CD8-positive, alpha-beta memory T cell (primary cell): ENCODE measurements at places on chromosomes 2 and 18. TPM values are rescaled to one million over a fixed set of nuclear protein-coding genes. Genes with fewer than 3 reads are reported as not detected.

GRCh38 chr2:47016172-47016913 lies 100.7 kb upstream of the MCFD2 start:
- no peak overlapping the region for H3K4me3 ChIP-seq
- peaks cover 27% of the 10 kb centered on the region for H3K36me3 ChIP-seq
- no peak overlapping the region for H3K27ac ChIP-seq
- no peak for DNase-seq
- H3K4me1 ChIP-seq, result no peaks in the 10 kb centered on the region

GRCh38 chr2:232937278-232937906 lies 67.3 kb downstream of the SNORC start:
- no peak overlapping the region for H3K27ac ChIP-seq
- no peaks in the 10 kb centered on the region for H3K4me1 ChIP-seq
- no peak overlapping the region for H3K4me3 ChIP-seq
- H3K27me3 ChIP-seq, result no peaks in the 10 kb centered on the region

GRCh38 chr18:74623047-74623816 lies 25.6 kb downstream of the ZNF407 start:
- DNase-seq, result peak; percentile 4
- H3K4me3 ChIP-seq, result no peak overlapping the region
- H3K27ac ChIP-seq, result no peak overlapping the region
- no peaks in the 10 kb centered on the region for H3K4me1 ChIP-seq
- H3K36me3 ChIP-seq, result no peaks in the 10 kb centered on the region

GRCh38 chr18:48739266-48740067 lies 200.6 kb downstream of the CTIF start:
- H3K27ac ChIP-seq, result no peak overlapping the region
- no peak overlapping the region for H3K4me3 ChIP-seq
- no peak for DNase-seq
- H3K36me3 ChIP-seq, result no peaks in the 10 kb centered on the region

GRCh38 chr18:60775978-60776377 lies 403.4 kb upstream of the MC4R start:
- no peaks in the 10 kb centered on the region for H3K4me1 ChIP-seq

DNA sequence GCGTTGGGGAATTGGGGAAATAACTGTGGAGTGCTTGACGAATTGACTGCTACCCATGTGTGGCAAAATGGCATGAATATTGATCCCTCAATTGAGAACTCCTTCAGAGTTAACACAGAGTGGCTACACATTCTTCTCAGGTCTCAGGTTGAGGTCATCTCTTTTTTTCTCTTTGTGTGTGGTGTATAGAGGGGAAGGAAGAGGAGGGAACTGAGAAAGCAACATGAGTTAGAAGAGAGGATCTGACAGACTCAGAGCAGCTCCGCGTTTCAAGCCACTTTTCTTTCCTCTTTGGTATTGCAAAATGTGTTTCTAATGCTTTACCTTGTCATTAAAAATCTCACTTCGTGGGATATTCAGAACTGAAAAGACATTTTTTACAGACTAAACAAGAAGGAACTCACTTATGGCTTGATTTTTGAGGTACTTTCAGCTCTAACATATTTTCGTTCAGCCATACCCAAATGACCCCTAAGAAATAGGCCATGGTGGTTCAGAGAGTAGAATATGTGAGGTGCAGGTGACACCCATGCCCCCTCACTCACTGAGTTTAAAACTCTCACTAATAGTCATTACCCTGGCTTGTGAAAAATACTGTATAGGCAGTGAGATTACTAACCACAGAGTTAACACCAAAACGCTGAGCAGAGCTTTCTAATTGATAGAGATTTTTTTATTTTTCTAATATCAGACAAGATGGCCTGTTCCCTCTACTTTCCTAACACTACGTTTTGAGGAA lies 22.5 kb downstream of the STAT4 start:
- H3K36me3 ChIP-seq, result no peaks in the 10 kb centered on the region
- no peak for DNase-seq
- no peaks in the 10 kb centered on the region for H3K27me3 ChIP-seq
- H3K4me1 ChIP-seq, result peaks cover 42% of the 10 kb centered on the region
- H3K4me3 ChIP-seq, result peak overlapping the region; percentile 17

- DNase-seq, result no peak
- no peaks in the 10 kb centered on the region for H3K4me1 ChIP-seq
- no peak overlapping the region for H3K4me3 ChIP-seq
- no peaks in the 10 kb centered on the region for H3K27me3 ChIP-seq
Observed at GRCh38 chr2:163467251-163467630, 268.6 kb downstream of the FIGN start.

DNA sequence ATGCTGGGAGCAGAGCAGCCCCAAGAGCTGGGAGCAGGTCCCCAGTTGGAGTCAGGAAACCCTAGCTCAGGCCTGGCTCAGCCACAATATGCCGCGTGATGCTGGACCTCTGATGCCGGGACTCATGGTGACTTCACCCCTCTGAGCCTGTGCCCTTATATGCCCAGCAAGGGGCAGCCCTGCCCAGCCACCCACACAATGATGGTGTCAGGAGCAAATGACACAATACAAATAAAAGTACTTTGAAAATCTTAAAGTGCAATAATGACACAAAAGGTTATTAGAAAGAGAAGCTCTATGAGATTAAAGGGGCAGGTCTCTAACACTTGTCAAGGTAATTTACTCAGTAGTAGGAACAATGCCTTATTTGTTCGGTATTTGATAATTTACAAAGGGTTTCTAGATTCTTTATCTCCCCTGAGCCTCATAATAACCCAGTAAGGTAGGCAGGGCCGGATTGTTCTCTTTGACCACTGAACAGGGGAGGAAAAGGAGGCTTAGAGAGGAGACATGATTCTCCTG lies 18.3 kb upstream of the KIF3C start:
- H3K27ac ChIP-seq, result no peak overlapping the region
- no peaks in the 10 kb centered on the region for H3K27me3 ChIP-seq
- no peak overlapping the region for H3K4me3 ChIP-seq
- H3K36me3 ChIP-seq, result no peaks in the 10 kb centered on the region

DNA sequence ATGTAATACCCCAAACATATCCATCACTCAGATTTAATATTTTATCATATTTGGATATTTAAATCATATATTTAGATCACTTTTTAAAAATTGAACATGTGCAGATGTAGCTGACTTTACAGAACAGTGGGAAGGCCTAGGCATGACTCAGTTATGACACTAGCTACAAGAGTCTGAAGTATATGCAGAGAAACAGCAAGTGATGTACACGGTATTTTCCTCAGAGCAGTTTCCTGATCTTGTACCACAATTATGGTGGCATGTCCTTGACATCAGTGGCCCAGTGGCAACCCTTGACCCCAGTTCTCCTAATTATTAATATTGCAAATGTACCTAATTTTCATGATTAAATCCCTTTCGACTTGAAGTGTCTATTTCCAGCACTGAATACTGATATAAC lies 28.2 kb downstream of the CDKL4 start:
- peaks cover 35% of the 10 kb centered on the region for H3K4me1 ChIP-seq
- DNase-seq, result no peak
- no peak overlapping the region for H3K27ac ChIP-seq
- no peaks in the 10 kb centered on the region for H3K36me3 ChIP-seq

DNA sequence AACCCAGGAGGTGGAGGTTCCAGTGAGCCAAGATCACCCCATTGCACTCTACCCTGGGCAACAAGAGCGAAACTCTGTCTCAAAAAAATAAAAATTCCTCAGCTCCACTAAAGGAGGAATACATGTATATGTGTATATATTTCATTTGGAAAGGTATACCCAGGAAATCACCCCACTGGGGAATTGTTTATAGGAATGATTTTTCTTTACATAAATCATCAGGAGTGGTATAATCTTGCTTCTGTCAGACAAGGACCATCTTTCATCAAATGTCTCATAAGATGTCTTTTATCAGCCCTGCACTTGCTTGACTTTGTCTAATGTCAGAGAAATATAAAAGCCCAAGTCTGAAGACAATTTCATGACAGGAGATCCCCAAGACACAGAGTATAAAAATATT lies 709.1 kb downstream of the LRRTM4 start:
- H3K27ac ChIP-seq, result no peak overlapping the region
- no peaks in the 10 kb centered on the region for H3K36me3 ChIP-seq
- no peak overlapping the region for H3K4me3 ChIP-seq
- H3K4me1 ChIP-seq, result no peaks in the 10 kb centered on the region

DNA sequence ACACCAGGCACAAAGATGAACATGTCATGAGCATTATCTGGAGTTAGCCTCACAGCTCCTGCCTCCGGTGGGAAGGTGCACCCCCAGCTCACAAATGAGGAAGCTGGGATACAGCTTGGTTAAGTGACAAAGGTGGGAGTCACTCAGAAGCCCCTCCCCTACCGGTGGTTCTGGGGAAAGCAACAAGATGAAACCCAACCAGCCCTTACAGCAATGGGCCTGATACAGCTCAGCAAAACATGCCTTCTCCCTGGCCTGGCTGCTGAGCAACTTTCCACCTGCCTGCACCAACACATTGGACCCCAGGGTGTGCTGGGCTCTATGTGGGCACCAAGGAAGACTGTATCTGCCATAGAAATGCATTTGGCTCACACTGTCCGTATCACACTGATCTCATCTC lies 113.2 kb downstream of the GYPC start:
- H3K4me1 ChIP-seq, result peaks cover 10% of the 10 kb centered on the region
- H3K27me3 ChIP-seq, result no peaks in the 10 kb centered on the region
- no peak overlapping the region for H3K27ac ChIP-seq

DNA sequence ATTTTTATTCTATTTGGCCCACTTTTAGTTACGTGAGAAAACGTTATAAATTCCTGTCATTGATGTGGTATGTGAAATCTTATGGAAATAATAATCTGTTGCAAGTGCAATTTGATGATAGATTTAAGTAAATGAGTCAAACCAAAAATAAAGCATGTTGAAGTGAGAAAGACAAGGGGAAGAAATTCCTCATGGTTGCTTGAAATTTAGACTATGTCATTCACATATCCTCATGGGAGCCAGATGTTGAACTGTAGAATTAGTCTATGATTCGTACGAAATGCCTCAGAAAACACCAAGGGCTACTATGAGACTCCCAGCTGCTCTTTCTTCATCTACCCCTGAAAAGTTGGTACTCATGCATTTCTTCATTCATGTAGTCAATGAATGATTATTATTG lies 55.7 kb downstream of the KLHL14 start:
- no peaks in the 10 kb centered on the region for H3K27me3 ChIP-seq
- H3K27ac ChIP-seq, result no peak overlapping the region
- H3K4me3 ChIP-seq, result no peak overlapping the region
- no peaks in the 10 kb centered on the region for H3K4me1 ChIP-seq
- no peaks in the 10 kb centered on the region for H3K36me3 ChIP-seq

- no peak for DNase-seq
- H3K4me3 ChIP-seq, result no peak overlapping the region
- no peaks in the 10 kb centered on the region for H3K4me1 ChIP-seq
- no peak overlapping the region for H3K27ac ChIP-seq
- H3K36me3 ChIP-seq, result no peaks in the 10 kb centered on the region
- no peaks in the 10 kb centered on the region for H3K27me3 ChIP-seq
Observed at GRCh38 chr2:212421556-212422334, 116.9 kb downstream of the ERBB4 start.

DNA sequence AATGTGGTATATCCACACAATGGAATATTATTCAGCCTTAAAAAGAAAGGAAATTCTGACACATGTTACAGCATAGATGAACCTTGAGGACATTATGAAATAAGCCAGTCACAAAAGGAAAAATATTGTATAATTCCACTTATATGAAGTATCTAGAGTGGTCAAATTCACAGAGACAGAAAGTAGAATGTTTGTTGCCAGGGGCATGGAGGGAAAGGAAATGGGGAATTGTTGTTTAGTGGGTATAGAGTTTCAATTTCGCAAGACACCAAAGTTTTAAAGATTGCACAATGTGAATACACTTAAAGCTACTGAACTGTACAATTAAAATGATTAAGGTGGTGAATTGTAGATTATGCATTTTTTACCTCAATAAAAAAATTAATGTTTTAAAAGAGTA lies 92.9 kb downstream of the TXNL1 start:
- no peaks in the 10 kb centered on the region for H3K4me1 ChIP-seq
- H3K4me3 ChIP-seq, result no peak overlapping the region
- no peaks in the 10 kb centered on the region for H3K36me3 ChIP-seq
- DNase-seq, result no peak

DNA sequence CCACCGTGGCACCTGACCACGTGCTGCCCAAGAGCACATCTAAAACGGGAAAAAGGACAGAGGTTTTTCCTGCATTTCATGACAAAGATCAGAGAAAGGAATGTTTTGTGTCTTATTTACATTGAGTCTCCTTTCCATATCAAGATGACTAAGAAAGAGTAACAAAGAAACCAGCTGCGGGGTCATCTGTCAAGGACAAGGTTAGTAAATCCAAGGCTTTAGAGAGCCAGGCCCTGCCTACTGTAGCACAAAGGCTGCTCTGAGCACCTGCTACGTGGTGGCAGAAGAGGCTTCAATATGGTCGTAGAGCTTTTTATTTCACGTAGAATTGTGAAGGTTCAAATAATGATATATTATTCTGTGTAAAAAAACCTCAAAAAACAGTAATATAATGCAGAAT lies 51.0 kb downstream of the PRELID3A start:
- no peaks in the 10 kb centered on the region for H3K4me1 ChIP-seq
- no peaks in the 10 kb centered on the region for H3K27me3 ChIP-seq
- H3K36me3 ChIP-seq, result no peaks in the 10 kb centered on the region
- no peak overlapping the region for H3K4me3 ChIP-seq
- H3K27ac ChIP-seq, result no peak overlapping the region

- no peaks in the 10 kb centered on the region for H3K27me3 ChIP-seq
- no peaks in the 10 kb centered on the region for H3K4me1 ChIP-seq
- no peak for DNase-seq
- no peak overlapping the region for H3K4me3 ChIP-seq
- H3K36me3 ChIP-seq, result no peaks in the 10 kb centered on the region
Observed at GRCh38 chr2:216773072-216773471, 77.7 kb upstream of the IGFBP5 start.

GRCh38 chr2:229539628-229540027 lies 174.7 kb downstream of the DNER start:
- H3K27me3 ChIP-seq, result no peaks in the 10 kb centered on the region
- DNase-seq, result no peak
- H3K4me1 ChIP-seq, result no peaks in the 10 kb centered on the region
- no peaks in the 10 kb centered on the region for H3K36me3 ChIP-seq
- no peak overlapping the region for H3K27ac ChIP-seq

DNA sequence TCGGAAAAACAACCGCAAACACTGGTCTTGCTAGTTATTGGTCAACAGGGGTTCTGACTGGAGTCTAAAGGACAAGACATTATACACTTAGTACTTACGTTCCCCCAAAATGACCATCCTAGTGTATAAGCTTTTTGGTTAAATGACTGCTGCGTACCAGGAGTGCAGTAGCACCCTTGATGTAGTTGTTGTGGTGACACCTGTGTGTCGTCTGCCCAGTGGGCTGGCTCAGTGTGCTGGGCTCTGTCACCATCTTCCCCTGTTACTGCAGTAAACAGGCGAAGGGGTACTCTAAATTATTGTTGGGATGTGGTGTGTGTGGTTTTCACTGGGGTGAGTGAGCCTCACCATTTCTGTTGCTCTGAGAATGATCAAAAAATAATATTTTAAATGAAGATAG lies 76.2 kb downstream of the MAPRE2 start:
- H3K4me1 ChIP-seq, result peaks cover 8% of the 10 kb centered on the region
- no peaks in the 10 kb centered on the region for H3K27me3 ChIP-seq
- peaks cover 5% of the 10 kb centered on the region for H3K36me3 ChIP-seq
- no peak for DNase-seq
- no peak overlapping the region for H3K27ac ChIP-seq
- H3K4me3 ChIP-seq, result no peak overlapping the region

GRCh38 chr2:155266583-155266982 lies 568.1 kb downstream of the KCNJ3 start:
- no peak for DNase-seq
- H3K4me1 ChIP-seq, result no peaks in the 10 kb centered on the region

Gene CNDP1
- not detected for polyA plus RNA-seq

Gene CFAP53
- polyA plus RNA-seq, result not detected

Gene CHRND
- not detected for polyA plus RNA-seq

Gene RASGRP3
- 3.6 TPM for polyA plus RNA-seq

Gene CXCR4
- 569 TPM for polyA plus RNA-seq

Gene KYNU
- not detected for polyA plus RNA-seq
